Effector memory CD4-positive, alpha-beta T cell (primary cell): ENCODE measurements at places on chromosomes 6 and 20.

DNA sequence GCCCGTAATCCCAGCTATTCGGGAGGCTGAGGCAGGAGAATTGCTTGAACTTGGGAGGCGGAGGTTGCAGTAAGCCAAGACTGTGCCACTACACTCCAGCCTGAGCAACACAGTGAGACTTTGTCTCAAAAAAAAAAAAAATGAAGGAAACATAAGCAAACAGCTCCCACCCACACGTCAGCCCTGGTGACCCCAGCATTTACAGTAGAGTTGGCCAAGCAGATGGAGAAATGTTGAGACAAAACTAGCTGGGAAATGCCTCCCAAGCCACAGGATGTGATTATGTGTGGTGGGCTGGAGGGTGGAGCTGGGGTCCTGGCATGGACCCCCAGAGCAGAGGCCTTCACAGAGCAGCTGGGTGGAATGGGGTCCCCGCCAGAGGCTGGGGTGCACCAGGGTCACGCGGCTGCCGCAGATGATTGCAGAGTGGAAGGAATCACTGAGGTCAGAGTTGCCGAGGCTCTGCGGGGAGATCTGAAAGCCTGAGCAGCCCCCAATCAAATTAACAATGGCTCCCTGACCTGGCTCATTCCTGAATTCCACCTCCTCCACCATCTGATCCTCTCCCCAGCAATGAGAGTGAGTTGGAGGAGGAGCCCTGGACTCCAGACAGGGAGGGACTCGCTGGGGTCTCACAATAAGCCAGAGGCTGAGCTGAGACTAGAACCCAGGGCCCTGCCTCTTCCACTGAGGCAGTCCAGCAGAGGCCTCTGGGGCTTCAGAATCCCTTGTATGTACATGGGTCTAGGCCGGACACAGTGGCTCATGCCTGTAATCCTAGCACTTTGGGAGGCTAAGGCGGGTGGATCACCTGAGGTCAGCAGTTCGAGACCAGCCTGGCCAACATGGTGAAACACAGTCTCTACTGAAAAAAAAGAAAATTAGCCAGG lies 34.7 kb upstream of the TGM2 start:
- DNase-seq, result no peak

DNA sequence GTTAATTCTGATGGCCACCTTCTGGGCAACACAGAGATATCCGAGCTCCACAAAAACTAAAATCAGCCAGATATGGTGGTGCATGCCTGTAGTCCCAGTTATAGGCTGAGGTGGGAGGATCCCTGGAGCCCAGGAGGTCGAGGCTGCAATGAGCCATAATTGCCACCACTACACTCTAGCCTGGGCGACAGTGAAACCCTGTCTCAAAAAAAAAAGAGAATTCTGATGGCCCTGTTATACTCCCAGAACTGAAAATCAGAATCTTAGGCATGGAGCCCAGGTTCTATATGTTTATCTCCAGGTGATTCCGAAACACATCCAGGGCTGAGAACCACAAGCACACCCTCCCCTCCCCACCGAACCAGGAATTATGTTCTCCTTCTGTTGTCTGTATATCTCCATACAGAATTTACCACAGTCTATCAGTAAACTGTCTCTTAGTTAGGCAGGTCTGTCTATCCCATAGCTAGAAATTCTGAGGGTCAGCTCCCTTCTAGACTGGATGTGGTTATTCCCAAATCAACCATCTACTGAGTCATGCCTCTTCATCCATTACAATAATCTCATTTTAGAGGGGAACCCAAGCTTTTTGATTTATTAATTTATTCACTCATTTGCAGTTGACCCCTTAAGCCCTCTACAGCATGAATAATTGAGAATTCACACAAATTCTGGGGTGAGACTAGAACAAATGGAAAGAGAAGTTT lies 24.8 kb upstream of the CCND3 start:
- peaks cover 23% of the 10 kb centered on the region for H3K36me3 ChIP-seq
- H3K27me3 ChIP-seq, result no peaks in the 10 kb centered on the region
- H3K4me1 ChIP-seq, result peaks cover 26% of the 10 kb centered on the region
- DNase-seq, result no peak
- no peak overlapping the region for H3K4me3 ChIP-seq
- no peak overlapping the region for H3K27ac ChIP-seq

- H3K4me3 ChIP-seq, result no peak overlapping the region
- H3K4me1 ChIP-seq, result peaks cover 6% of the 10 kb centered on the region
- DNase-seq, result no peak
- no peaks in the 10 kb centered on the region for H3K27me3 ChIP-seq
Observed at GRCh38 chr6:30890646-30891449, 6.5 kb downstream of the DDR1 start.

DNA sequence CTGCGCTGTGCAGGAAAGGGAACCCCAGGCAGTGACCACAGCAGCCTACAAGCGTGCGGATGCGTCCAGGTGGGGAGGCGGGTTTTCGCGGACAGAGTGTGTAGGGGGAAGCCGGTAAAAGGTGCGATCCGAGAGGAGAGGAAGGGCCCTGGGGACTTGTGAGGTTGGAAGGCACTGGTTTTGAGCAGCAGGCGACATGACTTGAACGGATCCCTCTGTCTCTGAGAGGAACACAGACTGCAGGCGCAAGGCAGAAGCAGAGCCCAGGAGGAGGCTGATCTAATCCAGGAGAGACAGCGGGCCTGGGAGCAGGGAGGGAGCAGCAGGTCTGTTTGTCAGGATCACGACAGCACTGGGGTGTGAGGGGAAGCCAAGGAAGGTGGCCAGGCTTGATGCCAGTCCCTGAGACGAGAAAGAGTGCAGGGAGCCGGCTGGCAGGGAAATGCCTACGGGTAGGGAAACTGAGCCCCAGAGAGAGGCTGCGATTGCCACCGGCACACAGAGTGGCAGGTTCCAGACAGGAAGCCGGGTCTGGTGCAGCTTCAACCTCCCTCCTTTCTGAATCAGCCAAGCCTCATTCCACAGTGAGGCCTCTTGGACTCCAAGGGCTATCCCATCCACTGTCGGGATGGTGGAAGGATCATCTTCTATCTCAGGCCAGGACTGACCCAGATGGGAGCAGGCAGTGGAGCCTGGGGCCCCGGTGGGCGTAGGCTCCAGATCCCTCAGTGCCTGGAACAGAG lies 57.1 kb downstream of the HNF4A start:
- no peaks in the 10 kb centered on the region for H3K4me1 ChIP-seq
- no peak overlapping the region for H3K27ac ChIP-seq
- H3K27me3 ChIP-seq, result peaks cover 5% of the 10 kb centered on the region
- no peak for DNase-seq
- H3K4me3 ChIP-seq, result no peak overlapping the region

DNA sequence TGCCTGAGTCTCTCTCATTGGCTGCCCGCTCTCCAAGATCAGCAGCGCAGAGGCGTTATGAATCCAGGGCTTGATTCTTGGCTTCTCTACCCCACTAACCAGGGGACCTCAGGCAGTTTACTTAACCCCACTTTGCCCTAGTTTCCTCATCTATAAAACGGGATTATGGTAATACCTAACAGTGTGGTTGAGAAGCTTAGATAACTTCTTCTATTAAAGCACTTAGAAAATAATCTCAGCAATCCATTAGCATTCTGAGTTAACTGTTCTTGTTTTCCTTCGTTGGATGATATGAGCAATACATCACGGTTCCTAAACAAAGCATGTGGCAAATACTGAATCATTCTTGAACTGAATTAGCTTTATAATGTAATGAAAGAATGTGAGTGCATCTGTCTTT lies 116.3 kb upstream of the FKBP1C start:
- H3K27me3 ChIP-seq, result no peaks in the 10 kb centered on the region
- no peaks in the 10 kb centered on the region for H3K36me3 ChIP-seq
- H3K27ac ChIP-seq, result no peak overlapping the region
- DNase-seq, result no peak
- H3K4me1 ChIP-seq, result no peaks in the 10 kb centered on the region

GRCh38 chr20:62952373-62952967 lies at the start of gene SLC17A9:
Gene SLC17A9, plus strand, starts transcription at chr20:62952709. Its CDS starts 122 bp downstream, at chr20:62952831.
- no peaks in the 10 kb centered on the region for H3K27me3 ChIP-seq
- peak within 1 kb of the TSS; percentile 37 for H3K4me3 ChIP-seq
- H3K27ac ChIP-seq, result peak within 1 kb of the TSS; percentile 66
- peaks cover 26% of the 10 kb centered on the region for H3K4me1 ChIP-seq
- DNase-seq, result no peak

- DNase-seq, result no peak
- no peaks in the 10 kb centered on the region for H3K4me1 ChIP-seq
- H3K4me3 ChIP-seq, result no peak overlapping the region
- H3K27me3 ChIP-seq, result no peaks in the 10 kb centered on the region
- H3K27ac ChIP-seq, result no peak overlapping the region
- H3K36me3 ChIP-seq, result no peaks in the 10 kb centered on the region
Observed at GRCh38 chr6:169905041-169905807, 153.8 kb downstream of the ERMARD start.

DNA sequence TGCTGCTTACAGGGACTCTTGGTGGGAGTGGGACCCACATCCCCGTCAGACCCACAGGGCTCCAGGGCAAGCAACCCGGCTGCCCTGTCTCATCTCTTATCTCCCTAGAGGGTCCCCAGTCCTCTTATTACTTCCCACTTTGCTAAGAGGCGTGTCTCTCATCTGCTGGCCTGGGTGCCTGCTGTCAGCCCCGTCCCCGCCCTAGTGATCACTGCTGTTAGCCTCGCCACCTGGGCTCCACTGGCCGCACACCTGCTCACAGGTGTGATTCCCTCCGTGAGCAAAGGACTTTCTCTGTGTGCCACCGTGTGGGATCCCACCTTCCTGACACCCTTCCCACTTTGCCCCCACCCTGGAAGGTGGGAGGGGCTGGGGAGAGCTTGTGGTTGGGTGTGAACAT lies 57.6 kb downstream of the TCP11 start:
- no peaks in the 10 kb centered on the region for H3K27me3 ChIP-seq
- no peak overlapping the region for H3K27ac ChIP-seq
- DNase-seq, result no peak
- peaks cover 66% of the 10 kb centered on the region for H3K36me3 ChIP-seq

GRCh38 chr6:6711031-6711785 lies 122.7 kb downstream of the LY86 start:
- H3K4me3 ChIP-seq, result no peak overlapping the region
- H3K36me3 ChIP-seq, result no peaks in the 10 kb centered on the region
- H3K4me1 ChIP-seq, result no peaks in the 10 kb centered on the region
- no peaks in the 10 kb centered on the region for H3K27me3 ChIP-seq

DNA sequence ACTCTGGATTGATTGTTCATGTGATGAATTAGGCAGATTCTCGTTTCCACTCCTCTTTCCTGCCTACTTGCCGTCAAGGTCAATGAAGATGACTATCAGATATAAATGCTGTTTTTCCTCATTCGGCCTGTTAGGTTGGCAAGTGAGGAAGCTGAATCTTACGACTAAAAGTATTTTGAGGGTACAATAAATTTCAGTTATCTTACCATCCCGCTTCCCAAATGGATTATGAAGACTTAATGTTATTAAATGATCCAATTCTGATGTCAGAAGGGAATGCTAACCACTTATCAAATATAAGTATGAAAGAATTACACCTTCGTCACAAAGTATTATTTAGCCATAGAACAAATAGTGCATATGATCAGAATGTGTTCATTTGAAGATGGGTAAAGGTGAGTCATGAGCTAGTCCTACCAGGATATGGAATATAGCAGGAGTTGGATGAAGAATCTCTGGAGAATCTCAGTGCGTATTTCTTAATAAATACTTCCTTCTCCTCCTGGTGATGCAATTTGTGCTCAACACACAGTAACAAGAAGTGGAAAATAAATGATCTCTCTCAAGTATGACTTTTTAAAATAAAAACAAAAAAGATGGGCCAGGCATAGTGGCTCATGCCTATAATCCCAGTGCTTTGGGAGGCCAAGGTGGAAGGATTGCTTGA lies 4.6 kb downstream of the GPLD1 start:
- H3K36me3 ChIP-seq, result no peaks in the 10 kb centered on the region
- H3K27ac ChIP-seq, result no peak overlapping the region
- no peak overlapping the region for H3K4me3 ChIP-seq
- H3K4me1 ChIP-seq, result no peaks in the 10 kb centered on the region

DNA sequence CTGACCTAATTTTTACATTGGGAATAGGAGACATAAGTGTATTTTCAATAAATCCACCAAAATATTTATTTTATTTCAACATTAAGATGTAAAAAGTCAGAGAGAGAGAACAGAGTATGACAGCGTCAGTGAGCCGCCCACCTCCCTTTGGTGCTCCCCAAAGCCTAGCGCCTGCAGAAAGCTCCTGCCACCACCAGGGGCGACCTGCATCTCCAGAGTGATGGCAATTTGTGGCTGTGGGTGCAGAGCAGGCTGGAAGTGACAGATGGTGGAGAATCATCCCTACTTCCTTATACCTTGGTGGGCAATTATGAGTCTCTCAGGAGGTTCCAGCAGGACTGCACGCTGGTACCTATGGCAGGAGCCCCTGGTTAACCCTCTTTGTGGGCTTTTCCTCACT lies 87.3 kb downstream of the PTPRT start:
- no peak for DNase-seq
- H3K36me3 ChIP-seq, result no peaks in the 10 kb centered on the region
- H3K27ac ChIP-seq, result no peak overlapping the region
- H3K4me3 ChIP-seq, result no peak overlapping the region
- no peaks in the 10 kb centered on the region for H3K27me3 ChIP-seq
- no peaks in the 10 kb centered on the region for H3K4me1 ChIP-seq

GRCh38 chr6:127879685-127880084 lies 21.2 kb downstream of the THEMIS start:
- no peaks in the 10 kb centered on the region for H3K27me3 ChIP-seq
- H3K4me3 ChIP-seq, result no peak overlapping the region
- H3K4me1 ChIP-seq, result peaks cover 16% of the 10 kb centered on the region

DNA sequence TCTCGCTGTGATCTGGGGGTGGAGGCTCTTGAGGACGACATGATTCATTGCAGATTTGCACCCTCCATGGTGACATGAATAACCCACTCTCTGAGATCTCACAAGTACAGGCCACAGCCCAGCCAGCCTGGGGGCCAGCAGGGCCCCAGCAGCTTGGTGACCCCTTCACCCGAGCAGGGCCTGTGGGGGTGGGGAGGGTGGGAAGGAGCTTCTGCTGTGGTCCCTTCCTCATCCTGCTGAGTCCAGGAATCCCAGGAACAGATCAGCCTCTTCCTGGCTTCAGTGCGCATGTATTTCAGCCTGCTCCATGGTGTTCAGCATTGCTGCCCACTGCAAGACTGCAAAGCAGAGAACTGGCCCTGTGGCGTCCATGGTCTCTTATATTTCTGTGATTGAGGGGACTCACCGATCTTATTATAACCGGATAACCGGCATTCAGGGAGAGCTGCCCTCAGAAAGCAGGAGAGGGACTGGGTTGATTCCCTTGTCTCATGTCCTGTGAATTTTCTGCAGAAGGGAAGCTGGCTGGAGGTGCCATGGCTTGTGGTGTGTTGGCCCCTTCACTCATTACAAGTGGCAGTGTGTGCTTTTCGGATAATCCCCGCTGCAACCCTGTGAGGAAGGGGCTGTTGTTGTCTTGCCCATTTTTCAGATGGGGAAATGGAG lies 118.8 kb upstream of the FRMD1 start:
- no peak overlapping the region for H3K27ac ChIP-seq
- no peaks in the 10 kb centered on the region for H3K36me3 ChIP-seq
- no peaks in the 10 kb centered on the region for H3K27me3 ChIP-seq
- no peak for DNase-seq
- H3K4me1 ChIP-seq, result no peaks in the 10 kb centered on the region

- H3K4me1 ChIP-seq, result no peaks in the 10 kb centered on the region
- no peaks in the 10 kb centered on the region for H3K36me3 ChIP-seq
- H3K4me3 ChIP-seq, result no peak overlapping the region
- DNase-seq, result no peak
Observed at GRCh38 chr6:105688573-105688972, 285.7 kb upstream of the PREP start.

GRCh38 chr6:496649-497048 lies 105.1 kb downstream of the IRF4 start:
- no peak overlapping the region for H3K4me3 ChIP-seq
- peaks cover 25% of the 10 kb centered on the region for H3K4me1 ChIP-seq

- H3K36me3 ChIP-seq, result no peaks in the 10 kb centered on the region
- no peaks in the 10 kb centered on the region for H3K4me1 ChIP-seq
- H3K27ac ChIP-seq, result peak overlapping the region; percentile 37
- H3K27me3 ChIP-seq, result no peaks in the 10 kb centered on the region
- no peak overlapping the region for H3K4me3 ChIP-seq
- peak; percentile 34 for DNase-seq
Observed at GRCh38 chr6:26175428-26176181, 88.4 kb downstream of the HFE start.
